Lung (tissue), 17 donors: ENCODE measurements at places on chromosomes 6 and 20.

DNA sequence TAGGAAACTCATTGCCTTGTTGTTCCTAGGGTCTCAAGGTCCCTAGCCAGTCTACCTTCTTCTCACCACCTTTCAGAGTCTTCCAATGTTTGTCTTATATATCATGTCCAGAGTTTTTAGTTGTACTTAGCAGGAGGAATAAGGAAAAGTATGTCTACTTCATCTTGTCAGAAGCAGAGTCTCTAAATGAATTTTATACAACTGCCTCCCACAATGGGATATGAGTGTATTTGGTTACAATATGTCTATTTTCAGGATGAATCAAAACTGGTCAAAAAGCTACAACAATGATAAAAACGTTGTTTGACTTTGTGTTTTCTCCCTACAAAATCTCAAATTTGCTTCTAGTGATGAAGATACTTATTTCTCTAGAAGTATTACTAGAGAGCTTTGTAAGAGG, 7.0 kb downstream of the GLO1 start:
- DNase-seq: no peak

DNA sequence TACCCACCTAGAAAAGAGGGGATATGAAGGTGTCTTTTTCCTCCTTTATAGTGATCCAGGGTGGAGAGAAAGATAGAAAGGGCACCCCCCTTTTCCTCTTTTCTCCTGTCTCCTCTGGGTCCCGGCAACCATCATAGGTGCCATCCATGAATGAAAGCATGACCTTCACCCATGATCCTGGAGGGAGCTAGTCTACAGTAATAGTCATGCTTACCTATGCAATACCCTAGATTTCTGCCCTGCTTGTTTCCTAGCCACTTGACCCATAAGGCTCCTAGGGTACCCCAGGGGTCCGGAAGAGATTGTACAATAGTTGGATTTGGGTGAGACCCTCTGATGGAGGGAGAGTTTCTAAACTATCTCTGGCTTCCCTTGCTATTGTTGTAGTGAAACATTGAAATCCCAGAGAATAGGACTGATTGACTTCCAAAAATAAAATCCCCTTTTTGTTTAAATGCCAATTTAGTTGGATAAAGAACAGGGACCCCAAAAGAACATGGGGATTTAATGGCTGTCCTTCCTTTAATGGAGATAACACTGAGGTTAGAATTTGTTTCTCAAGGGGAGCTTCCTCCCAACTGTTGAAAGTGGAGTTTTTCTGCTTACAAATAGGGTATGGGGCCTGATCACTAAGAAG, 366.8 kb upstream of the KHDRBS2 start:
- no peak for DNase-seq

- no peak for DNase-seq
Observed at GRCh38 chr6:24680582-24680981, 13.7 kb downstream of the ACOT13 start.

GRCh38 chr20:34887023-34887422, 10.6 kb downstream of the ACSS2 start:
- no peak for DNase-seq

- no peak for DNase-seq
Observed at GRCh38 chr20:754904-755303, 13.4 kb downstream of the SLC52A3 start.

DNA sequence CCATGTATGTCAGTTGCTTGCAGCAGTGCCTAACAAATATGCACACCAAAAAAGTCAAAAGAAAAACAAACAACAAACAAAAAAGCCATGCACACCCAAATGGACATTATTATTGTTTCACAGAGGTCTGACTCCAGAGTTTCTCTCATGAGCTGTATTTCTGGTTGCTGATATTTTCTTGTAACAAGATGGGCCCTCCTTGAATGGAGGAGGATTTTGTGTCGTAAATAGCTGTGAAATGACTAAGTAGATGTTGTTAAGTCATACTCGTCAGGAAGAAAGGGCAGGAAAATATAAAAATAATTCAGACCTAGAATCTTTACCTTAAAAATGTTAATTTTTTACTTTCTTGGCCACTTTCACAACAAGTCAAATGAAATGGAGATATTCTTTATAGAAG, 96.0 kb downstream of the PLEKHG1 start:
- no peak for DNase-seq

GRCh38 chr6:47112317-47112716, 70.2 kb upstream of the ADGRF1 start:
- no peak for DNase-seq

DNA sequence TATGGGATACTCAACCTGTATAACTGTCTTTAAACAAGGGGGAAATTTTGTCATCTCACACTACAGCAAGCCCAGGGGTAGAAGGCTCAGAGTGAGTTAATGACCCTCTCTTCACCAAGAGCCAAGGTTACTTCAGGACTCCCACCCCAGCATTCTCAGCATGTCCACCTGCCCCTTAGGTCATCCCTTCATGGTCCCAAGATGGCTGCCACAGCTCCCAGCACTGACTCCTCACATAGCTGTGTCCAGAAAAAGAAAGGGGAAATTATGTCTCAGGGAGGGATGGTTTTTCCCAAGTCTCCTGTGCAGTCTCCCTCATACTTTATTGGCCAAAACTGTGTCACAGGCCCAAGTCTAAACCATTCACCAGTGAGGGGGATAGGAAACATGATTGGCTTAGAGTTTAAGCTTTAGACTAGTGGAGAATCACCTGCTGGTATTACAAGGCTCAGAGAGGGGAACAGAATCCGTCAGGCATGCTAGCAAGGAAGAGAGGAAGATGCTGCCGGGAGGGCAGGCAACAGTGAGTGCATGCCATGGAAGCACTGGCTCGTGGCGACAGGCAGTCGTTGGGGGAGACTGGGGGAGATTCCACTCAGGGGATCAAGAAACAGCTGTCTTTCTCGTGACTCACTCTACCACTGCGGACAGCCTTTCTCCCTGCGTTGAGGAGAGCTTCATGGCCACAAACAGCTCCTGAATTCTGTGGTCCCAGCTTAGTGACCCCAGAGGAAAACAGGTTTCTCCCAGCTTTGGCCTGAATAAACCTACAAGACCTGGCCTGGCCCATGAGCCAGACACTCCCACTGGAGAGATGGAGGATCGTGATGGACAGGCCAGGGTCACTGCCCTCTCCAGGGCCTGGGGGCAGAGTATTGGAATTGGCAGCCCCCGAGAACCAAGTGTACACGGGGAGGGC, 37.2 kb downstream of the HM13 start:
- DNase-seq: no peak

DNA sequence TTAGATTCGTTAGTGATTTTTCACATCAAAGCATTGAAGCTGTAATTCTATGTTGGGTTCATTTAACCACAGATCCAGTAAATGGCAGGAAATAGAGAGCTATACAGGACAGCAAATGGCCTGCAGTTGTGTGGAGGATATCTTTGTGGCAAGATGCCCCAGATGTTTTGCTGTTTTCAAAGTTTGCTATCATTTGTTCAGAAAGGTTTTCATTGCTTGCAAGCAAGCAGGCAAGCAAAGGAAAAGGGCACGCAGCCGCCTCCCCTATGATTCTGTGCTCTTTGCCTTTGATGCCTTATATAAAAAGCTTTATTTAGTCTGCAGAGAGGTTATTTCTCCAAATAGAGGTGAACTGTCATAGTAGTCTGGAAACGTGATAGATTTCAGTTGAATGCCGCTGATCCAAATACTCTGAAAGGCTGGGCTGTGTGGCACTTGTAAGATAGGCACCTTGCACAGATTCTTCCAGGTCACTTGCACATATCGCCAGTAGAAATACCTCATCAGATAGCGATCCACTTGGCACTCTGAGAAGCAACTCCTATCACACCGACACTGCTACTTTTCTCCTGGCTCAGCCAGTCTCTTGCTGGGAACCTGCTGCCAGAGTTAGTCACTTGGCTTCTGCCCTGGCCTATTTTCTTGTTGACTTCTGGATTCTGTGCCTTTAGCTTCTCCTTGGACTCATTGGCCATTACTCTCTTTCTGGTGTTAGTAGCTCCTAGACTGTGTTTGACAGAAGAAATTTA, 66.4 kb downstream of the UTRN start:
- DNase-seq: no peak

- no peak for DNase-seq
Observed at GRCh38 chr6:170160031-170160627, 130.7 kb downstream of the DLL1 start.

GRCh38 chr6:25232479-25232878, 46.7 kb upstream of the CARMIL1 start:
- no peak for DNase-seq

DNA sequence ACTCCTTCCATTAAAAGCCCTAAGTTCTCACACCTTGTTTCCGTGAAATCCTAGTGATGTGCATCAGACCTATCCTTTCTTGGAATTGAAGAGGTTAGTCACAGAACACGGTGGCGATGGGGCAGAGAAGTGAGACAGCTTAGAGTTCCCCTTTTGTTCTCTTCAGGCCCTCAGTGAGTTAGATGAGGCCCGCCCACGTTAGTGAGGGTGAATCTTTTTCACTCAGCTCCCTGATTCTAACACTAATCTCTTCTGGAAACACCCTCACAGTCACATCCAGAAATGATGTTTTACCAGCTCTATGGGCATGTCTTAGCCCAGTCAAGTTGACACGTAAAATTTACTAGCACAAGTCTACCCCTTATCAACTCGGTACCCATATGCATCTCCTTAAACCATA, 172.7 kb upstream of the NOX3 start:
- DNase-seq: no peak

DNA sequence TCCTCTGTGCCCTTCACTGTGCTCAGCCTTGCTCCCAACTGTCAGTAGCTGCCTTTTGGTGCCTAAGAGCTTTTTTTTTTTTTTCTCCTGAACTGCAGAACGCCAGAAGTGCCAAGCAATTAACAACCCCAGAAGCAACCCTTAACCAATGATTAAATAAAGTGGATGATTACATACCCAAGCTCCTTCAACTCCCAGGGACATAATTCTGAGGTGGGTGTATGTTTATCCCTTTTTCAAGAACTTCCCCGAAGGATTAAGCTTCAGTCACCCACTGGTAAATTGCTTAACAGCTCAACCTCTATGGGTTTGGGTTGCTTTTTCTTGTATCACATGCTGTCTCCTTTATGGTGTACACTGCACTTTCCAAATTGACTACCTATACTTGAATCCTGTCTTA, 41.1 kb downstream of the KLHL31 start:
- DNase-seq: no peak

DNA sequence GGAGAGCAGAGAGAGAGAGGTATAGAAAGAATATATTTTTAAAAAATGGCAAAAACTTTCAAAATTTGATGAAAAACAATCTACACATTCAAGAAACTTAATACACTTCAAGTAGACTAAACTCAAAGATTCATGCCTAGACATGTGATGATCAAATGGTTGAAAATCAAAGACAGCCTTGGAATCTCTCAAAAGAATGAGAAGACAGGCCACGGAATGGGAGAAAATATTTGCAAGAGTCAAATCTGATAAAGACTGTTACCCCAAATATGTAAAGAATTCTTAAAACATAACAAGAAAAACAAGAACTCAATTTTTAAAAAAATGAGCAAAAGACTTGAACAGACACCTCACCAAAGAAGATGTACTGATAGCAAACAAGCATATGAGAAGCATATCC, 49.7 kb downstream of the THEMIS start:
- DNase-seq: no peak

- DNase-seq: no peak
Observed at GRCh38 chr20:9608639-9609340, 94.4 kb downstream of the LAMP5 start.

DNA sequence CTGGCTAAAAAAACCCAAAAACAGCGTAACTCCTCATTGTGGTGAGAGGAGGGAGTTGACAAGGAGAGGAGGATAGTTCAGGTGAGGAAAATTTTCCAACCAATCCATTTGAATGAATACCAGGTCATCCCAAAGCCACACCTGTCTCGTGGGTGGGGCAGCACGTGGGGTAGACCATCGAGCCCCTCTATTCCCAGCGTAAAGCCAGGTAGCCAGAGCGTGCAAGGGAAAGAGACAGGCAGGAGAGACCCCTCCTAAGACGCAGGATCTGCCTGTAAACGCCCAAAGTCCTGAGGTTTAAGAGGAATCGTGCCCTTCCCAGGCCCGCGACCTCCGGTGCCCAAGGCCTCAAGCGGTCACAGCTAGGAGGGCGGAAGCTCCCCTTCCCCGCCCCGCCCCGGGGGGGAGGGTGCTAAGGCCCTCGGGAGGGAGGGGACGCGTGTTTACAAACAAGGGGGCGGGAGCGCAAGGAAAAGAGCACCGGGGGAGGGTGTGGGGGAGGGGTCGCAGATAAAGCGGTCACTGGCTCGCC, 712 bp downstream of the RXRB start:
- peak; percentile 68 for DNase-seq

DNA sequence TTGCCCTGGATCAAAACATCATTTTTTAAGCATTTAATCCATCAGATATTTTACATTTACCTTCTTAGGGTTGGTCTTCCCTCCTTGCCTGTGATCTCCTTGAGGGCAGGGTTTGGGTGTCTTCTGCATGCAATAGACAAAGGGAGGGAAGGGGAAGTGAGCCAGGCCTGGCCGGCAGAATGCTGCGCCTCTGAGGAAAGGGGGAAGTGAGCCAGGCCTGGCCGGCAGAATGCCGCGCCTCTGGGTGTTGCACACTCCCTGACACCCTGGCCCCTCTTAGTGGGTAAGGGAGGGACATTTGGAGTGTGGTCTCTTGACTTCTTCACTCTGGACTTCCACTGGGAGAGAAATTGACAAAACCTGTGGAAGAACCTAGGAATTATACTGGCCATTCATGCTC, 12.4 kb downstream of the PSMF1 start:
- DNase-seq: no peak

GRCh38 chr6:46029602-46030001, 13.9 kb upstream of the CLIC5 start:
- no peak for DNase-seq

DNA sequence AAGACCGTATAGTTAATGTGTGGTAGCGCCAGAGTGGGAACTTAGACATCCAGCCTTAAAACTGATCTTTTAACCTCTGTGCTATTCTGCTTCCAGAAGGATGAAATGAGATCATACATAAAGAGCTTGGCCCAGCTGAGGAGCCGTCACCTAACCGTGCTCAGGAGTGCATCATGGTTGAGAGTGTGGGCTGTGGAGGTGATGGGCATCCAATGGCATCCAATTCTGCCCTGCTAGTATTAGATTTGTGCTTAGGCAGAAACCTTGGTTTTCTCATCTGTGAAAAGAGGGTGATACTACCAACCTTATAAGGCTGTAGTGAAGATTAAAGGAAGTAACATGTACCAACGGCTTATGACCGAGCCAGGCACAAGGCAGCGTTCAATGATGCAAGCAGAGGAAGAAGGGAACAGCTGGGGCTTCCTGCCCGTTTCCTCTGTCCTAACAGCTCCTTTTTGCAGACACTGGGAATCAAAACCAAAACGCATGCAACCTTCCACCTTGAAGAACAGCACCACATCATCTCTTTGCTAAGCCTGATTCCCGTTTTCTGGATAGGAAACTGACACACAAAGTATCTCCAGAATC, 1.3 kb downstream of the SLC22A16 start:
- peak; percentile 37 for DNase-seq
